ENCODE measurements at places on chromosomes 1 and 21.

DNA sequence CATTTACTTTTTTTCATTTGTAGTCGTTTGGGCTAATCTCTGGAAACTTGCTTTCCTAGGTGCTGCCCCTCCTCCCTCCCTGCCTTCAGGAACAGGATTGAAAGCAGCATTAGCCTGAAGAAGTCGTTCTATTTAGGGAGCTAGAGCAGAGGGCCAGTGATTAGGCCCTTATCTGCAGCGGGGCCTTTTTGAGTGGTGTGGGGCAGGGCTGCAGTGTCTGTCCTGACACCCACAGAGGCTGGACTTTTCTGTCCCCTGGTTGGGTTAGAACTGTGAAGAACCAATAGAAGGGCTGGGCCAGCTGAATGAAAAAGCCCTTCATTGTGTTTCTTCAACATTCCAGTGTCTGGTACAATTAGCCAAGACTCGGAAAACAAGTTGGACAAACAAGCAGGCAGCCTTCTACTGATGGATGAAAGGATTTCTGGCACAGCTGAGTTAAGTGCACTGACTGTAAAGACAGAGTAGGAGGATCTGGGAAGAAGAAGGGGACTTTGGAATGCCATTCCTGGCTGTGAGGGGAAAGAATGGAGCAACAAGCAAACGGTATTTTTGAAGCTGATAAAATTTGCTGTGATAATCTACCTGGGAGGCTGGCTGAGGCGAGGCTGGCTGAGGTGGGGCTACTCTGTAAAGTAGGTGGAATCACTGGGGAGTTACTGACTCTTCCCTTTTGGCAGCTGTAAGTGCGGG is 9.7 kb downstream of the MACF1 start:
- DNase-seq = no peak

- DNase-seq = no peak
Observed at GRCh38 chr1:55725378-55725777, 510.2 kb upstream of the USP24 start.

GRCh38 chr1:158107916-158108315 is 72.8 kb upstream of the CD1D start:
- no peak for DNase-seq

- DNase-seq = no peak
Observed at GRCh38 chr1:101302831-101303511, 66.2 kb downstream of the S1PR1 start.

- no peak for DNase-seq
Observed at GRCh38 chr1:21640653-21641052, 28.5 kb downstream of the RAP1GAP start.

GRCh38 chr1:160366731-160367515 is at the start of gene NHLH1:
Gene NHLH1 (plus strand): TSS chr1:160367071. CDS start chr1:160370732, 3,661 bp downstream.
- no peak for DNase-seq

DNA sequence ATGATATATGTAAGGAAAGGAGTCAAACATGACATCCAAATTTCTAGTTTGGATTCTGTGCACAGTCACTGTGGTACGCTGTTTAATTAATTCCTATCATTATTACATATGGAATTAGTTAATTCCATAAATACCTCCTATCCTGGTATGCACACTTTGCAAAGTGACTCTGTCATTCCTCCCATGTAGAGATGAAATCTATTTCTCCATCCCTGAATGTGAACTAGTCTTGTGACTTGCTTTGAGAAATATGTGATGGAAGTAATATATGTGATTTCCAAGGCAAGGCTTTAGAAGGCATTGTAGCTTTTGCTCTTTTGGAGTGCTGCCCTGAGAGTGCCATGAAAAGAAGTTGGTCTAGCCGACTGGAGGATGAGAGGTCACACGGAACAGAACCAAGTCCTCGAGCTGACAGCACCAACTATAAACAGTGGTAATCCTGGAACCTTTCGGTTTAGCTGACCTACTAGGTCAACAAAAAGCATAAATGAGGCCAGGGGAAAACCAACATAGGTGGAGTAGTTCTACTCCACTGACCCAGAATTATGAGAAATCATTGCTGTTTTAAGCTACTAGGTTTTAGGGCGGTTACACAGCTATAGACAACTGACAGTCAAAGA is 1.5 kb downstream of the SELENOF start:
- DNase-seq = no peak

DNA sequence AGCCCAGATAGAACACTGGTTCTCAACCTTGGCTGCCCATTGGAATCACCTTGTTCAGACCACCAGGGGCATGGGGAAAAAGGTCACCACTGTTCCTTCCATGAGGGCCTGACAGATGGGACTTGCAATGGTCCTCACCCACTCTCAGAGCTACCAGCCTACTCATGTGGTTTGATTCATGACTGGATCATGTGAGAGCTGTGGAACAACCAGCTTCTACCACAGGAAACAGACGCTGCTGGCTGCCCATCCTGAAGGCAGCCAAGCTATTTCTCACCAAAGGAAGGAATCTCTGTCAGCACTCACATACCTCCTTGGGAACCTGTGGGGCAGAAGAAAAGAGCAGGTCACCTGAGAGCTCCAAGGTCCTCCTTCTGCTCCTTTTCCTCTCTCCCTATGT is 53.6 kb downstream of the CAPN8 start:
- no peak for DNase-seq

DNA sequence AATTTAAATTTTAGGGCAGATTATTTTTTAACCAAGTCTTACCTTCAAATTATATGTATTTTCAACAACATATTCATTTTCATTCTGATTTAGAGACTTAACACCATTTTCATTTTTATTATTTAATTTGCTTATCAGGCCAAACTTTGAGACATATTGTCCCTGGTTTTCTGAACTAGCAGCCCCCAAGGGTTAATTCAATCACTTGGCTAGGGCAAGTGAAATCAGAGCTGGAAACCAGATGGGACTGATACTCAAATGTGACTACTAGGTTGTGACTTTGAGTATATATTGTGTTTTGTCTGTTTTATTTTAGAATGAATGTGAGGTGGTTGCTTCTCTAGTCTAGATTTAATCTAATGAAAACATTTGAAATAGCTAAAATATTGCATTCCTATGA is 198.9 kb upstream of the PTGFR start:
- no peak for DNase-seq

- DNase-seq = no peak
Observed at GRCh38 chr1:178048426-178048825, 45.5 kb upstream of the RASAL2 start.

GRCh38 chr1:228148196-228148861 is 1.4 kb upstream of the GJC2 start:
- no peak for DNase-seq

GRCh38 chr21:33278721-33279120 is 12.6 kb downstream of the IL10RB start:
- DNase-seq = no peak

GRCh38 chr1:47911424-47911823 is 85.8 kb downstream of the TRABD2B start:
- no peak for DNase-seq

GRCh38 chr1:247172996-247173395 is 1.2 kb upstream of the ZNF124 start:
- DNase-seq = no peak

DNA sequence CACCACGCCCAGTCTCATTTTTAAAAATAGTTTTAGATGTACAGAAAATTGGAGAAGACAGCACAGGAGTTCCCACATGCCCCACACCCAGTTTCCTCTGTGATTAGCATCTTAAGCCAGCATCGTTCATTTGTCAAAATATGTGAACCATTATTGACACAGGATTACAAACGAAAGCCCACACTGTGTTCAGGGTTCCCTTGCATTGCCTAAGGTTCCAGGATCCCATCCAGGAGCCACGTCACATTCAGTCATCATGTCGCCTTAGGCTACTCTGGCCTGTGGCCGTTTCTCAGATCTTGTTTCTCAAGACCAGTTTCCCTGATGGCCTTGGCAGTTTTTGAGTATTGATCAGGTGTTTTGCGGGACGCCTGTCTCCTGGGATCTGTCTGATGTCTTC is 34.7 kb upstream of the TNFRSF1B start:
- DNase-seq = no peak

DNA sequence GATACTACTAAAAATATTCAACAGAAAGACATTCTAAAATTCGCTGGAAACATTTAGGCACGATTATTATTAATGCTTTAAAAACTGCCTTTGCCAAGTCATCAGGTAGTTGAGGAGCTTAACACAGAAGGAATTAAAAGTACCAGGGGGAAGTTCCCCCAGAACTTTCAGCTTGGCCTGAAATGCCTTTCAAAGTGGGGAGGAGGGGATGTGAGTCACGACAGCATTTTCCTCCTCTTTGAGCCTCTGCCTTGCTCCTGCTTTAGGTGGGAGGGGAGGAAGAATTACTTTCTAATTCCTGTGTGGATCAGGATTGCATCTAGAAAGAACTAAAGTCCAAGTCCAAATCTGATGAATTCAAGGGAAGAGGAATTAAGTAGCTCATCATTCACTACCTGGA is 183.7 kb downstream of the CLIC6 start:
- no peak for DNase-seq

GRCh38 chr21:44378646-44379514 is 25.5 kb downstream of the TRPM2 start:
- DNase-seq = no peak

DNA sequence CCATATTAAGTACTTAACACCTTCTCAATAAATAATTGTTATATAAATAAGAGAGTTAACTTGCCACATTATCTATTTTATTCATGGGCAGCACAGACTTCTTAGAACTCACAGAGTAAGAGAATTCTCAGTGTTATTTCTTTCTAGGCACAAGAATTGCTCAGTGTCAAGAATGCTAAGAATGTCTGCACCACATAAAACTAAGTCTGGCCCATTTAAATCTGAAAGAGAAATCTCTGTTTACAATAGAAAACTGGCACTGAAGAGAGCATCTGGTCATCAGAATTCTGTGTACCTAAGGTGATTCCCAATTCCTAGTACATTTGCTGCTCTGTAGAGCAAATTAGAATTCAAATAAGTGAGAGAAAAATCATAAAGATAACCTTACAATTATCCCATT is 3.8 kb downstream of the OR10K2 start:
- no peak for DNase-seq

DNA sequence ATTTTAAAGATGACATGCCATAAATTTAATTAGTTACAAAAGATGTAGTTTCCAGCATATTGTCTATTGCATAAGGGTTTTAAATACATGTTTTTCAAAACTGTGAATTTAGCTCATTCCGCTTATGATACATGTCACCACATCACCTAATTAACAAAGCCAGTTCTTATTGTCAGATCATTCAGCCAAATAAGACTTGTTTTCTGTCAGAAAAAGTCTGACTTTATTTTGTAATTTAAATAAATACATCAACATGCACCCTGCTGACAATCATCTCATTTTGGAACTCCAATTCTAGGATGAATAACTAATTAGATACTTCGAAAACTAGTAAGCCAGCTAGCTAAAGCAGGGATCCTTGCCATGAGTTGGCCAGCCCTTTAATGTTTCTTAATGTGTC is 110.9 kb upstream of the APP start:
- DNase-seq = no peak

DNA sequence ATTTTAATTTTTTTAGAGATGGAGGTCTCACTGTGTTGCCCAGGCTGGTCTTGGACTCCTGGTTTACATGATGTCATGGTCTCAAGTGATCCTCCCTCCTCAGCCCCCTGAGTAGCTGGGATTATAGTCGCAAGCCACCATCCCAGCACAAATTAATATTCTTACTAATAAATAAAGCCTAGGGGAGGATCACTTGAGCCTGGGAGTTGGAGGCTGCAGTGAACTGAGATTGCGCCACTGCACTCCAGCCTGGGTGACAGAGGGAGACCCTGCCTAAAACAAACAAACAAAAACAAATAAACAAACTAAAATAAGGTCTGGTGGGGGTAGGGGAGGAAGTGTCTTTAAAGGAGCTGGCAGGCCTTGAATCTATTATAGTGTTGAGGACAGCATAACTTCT is 8.7 kb upstream of the GADD45A start:
- DNase-seq = no peak

GRCh38 chr1:63935553-63935952 is 161.7 kb downstream of the ROR1 start:
- DNase-seq = no peak

GRCh38 chr1:23344987-23345472 is 946 bp upstream of the HNRNPR start:
- no peak for DNase-seq

DNA sequence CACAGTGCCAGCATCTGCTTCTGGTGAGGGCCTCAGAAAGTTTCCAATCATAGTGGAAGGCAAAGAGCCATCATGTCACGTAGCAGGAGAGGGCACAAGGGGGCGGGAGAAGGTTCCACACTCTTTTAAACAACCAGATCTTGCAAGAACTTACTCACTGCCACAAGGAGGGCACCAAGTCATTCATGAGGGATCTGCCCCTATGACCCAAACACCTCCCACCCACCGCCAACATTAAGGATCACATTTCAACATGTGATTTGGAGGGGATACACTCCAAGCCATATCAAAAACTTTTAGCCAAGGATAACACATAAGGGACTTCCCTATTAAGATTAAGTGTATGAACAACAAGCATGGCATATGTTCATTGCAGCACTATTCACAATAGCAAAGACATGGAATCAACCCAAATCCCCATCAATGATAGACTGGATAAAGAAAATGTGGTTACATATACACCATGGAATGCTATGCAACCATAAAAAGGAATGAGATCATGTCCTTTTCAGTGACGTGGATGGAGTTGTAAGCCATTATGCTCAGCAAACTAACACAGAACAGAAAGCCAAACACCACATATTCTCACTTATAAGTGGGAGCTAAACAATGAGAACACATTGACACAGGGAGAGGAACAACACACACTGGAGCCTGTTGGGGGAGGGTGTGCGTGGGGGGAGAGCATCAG is 19.9 kb upstream of the SLC35F3 start:
- DNase-seq = no peak

DNA sequence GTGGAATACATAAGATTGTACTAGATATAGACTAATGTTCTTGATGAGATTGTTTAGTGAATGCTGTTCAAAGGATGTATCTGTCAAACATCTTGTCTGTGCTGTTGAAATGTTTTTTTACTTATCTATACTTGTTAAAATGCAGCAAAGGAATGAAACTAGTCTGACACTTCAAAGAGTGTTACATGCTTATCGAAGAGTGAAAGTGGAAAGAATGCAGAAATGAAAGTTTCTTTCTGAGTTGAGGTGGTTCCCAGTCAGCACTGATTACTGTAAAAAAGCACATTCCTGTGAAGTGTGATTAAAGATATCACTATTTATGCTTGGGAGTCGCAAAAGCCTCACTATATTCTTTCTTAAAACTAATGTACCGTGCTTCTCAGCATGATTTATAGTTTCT is 1225.2 kb downstream of the NCAM2 start:
- no peak for DNase-seq

- DNase-seq = no peak
Observed at GRCh38 chr1:198943484-198944187, 304.8 kb downstream of the PTPRC start.

GRCh38 chr1:84972377-84972987 is 24.4 kb downstream of the MCOLN2 start:
- DNase-seq = no peak

DNA sequence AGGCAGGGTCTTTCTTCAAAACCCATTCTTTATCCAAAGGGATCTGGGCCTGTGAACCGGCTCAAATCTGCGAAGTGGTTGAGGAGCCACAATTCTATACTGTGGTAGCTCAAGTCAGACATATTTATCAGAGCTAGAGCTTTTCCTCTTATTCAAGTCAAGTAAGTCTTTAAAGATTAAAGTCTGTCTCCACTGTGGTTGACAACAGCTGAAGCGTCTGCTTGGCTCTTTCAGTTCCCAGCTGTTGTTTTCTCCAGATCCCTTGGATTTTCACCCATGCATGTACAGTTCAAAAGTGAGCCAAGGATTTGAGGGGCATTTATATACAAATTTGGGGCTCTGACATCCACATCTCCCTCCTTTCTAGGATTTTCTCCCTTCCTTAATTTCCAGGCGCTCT is 66.9 kb downstream of the C1orf185 start:
- no peak for DNase-seq
